Activated T-cell treated with anti-CD3 and anti-CD28 coated beads for 48 hours (primary cell): ENCODE measurements at places on chromosomes 2 and 18.
A peak's percentile ranks its signal among the peaks of the same experiment; 100 is the strongest.

- no peak for DNase-seq
These were observed 234.4 kb downstream of the TRIB2 start for GRCh38 chr2:12950957-12951656.

DNA sequence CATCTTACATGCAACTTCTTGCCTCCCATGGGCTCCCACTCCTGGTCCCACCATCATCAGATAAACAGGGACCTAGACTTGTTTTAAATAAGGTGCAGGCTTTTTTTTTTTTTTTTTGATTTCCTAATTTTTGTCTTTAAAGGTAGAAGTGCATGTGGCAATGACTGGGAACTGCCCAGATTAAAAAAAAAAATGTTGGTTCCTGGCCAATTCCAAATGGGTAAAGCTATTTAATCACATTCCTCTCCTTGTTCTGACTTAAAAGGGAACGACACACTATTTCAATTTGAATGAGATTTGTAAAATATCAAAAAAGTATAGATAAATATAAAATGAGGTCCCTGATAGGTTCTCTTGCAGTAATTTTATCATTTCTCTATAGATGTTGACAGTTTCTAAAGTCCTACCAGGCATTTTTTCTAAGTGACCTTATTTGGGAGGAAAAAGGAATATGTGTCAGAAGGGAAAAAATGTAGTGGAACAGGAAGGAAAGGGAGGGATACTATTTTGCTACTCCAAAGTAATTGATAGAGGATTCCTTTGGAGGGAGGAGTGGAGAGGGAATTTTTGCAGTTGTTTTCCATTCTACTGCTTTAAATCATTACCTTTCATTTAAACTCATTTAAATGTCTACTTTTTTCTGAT is 43.3 kb downstream of the DDX1 start:
- DNase-seq, result no peak

DNA sequence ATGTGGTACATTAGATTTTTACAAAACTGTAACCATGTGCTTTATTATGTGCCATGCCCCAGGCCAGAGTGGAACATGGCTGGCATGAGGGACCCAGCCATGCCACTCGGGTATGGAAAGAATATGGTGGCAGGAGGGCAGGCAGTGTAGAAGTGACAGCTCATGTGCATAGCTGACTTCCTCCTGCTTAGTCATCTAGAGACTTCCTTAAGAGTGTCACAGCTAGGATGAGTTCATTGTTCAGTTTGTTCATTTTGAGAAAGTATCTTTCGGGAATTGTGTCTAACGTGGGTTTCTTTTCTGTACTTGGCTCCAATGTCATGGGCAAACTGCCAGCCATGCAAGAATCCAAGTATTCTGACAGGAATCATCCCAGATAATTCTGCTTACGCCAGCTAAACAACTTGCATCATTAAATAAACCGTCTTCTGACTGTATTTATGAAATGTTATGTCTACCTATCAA is 94.3 kb upstream of the ITGB6 start:
- DNase-seq, result peak; percentile 22

- no peak for DNase-seq
These were observed 107.0 kb downstream of the NAB1 start for GRCh38 chr2:190755772-190756415.

DNA sequence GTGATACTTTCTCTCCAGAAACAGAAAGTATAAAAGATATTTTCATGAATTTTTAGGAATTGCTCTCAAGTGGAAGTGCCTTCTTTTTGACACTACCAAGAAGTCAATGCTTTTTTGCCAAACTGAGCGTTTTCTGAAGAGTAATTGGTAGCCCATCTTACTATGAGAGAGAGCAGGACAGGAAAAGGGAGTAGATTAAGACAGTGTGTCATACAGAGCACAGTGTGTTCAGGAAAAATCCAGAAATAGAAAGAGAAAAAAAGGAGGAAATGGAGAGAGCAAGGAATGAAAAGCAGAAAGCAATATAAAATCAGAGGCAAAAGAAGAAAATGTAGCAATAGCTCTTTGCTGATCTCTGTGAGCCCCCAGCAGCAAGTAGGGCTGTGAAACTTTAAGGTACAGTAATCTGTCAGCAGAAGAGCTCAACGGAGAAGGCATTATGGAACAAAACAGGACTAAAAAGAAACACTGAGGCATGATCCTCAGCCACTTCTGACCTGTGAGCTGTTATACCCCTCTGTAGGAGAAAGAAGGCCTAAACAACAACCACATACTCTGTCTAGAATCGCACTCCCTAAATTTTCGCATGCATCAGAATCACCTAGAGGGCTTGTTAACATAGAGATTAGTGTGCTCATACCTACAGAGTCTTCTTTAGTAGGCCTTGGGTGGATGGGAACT is 15.0 kb upstream of the PGAP1 start:
- no peak for DNase-seq
